ENCODE measurements at places on chromosomes 6 and 20.

DNA sequence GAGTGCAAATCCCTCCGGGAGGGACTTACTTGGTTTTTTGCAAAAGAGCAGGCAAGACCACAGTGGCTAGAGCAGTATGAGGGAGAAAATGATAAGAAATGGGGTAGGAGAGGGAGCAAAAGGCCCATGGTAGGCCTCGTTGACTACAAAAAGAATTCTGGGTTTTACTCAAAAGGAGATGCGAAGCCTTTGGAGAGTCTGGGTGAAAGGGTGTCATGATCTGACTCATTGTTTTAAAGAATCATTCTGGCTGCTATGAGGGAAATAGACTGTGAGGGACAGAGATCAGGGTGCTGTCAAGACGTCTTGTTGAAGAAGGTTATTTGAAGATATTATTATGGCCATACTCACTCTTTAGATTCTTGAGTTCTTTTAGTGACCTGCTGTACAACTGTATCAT, 13.0 kb downstream of the TBC1D32 start:
- no peak for DNase-seq

- no peak for DNase-seq
Measured at GRCh38 chr6:46882645-46883044, 39.1 kb downstream of the ADGRF5 start.

- DNase-seq = no peak
Measured at GRCh38 chr20:10622657-10623418, 51.0 kb downstream of the JAG1 start.

DNA sequence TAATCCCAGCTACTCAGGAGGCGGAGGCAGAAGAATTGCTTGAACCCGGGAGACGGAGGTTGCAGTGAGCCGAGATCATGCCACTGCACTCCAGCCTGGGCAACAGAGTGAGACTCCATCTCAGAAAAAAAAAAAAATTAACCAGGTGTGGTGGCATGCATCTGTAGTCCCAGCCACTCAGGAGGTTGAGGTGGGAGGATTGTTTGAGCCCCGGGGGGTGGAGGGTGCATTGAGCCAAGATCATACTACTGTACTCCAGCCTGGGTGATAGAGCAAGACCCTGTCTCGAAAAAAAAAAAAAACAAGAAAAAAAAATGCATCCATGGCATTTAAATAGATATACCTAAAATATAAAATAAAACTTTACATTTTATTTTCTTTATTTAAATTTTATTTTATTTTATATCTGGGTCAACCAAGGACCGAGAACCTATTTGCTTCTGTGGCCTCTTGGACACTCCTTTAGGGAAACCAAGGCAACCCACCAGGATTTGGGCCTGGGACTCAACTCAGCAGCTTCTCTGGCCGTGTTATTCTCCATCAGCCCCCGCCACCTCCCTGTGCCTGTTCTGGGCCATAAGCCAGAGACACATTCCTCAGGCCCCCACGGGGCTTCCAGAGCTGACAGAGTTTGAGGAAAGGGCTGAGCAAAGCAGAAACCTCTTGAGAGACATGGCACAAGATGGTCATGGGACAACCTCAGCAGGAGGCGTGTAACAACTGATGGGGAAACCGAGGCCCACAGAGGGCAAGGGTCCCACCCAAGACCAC, 6.2 kb downstream of the SNTA1 start:
- DNase-seq = no peak

GRCh38 chr20:63697357-63697867, 960 bp downstream of the TNFRSF6B start:
- no peak for DNase-seq

DNA sequence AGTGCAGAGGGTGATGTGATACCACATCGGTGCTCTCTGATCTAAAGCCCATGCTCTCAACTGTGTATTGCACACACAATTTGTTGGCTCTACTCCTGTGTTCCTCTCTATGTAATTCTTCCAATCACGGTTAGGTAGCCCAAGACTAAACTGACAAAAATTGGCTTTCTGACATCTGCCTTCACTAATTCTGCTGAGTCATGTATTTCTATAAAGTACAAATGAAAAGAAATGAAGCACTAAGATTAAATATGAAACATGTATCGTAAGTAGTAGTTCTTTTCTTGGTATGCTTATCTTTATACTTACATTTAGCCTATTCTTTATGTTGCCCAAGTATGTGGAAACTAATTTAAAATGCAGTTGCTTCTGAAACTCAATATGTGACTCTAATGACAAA, 7.7 kb upstream of the MLIP start:
- no peak for DNase-seq

DNA sequence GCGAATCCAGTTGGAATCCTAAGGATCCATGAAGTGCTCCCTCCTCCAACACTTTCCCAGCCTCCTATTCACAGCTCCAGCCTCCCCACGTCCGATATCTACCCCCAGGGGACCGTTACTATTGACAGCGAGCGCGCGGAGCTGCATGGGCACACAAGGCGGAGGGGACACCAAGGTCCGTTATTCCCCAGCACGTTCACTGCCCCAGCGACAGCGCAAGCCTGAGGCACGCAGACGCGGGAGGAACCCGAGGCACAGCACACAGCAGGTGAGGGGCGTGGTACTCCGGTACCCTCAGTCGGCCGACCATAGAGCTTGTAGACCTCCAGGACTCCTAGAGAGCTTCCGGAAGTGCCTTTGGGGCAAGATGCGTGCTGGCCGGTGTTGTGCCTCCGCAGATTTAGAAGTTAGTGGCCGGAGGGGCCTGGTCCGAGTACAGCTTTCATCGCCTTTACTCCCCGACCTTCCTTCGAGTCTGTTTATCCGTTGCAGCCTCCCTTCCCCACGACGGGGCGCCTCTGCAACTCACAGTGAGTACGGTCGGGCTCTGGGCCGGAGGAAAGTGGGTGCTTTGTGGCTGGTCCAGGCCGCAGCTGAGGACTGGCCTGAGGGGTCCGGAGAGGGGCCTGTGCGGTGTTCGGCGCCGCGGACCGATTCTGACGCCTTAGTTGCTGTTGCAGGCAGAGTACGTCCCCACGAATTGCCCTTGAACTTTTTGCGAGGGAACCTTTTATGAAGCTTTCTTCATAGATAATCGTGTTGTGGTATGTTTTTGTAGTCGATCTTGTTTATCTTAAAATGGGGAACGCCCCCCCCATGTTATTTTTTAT, at the start of gene ZKSCAN8:
TSS of gene ZKSCAN8 (plus strand) at position 384 of the 830 bp plus-strand sequence. CDS start 6,525 bp downstream, outside the sequence.
- DNase-seq = peak; percentile 73

- no peak for DNase-seq
Measured at GRCh38 chr20:59468831-59469230, 135.5 kb upstream of the PHACTR3 start.

DNA sequence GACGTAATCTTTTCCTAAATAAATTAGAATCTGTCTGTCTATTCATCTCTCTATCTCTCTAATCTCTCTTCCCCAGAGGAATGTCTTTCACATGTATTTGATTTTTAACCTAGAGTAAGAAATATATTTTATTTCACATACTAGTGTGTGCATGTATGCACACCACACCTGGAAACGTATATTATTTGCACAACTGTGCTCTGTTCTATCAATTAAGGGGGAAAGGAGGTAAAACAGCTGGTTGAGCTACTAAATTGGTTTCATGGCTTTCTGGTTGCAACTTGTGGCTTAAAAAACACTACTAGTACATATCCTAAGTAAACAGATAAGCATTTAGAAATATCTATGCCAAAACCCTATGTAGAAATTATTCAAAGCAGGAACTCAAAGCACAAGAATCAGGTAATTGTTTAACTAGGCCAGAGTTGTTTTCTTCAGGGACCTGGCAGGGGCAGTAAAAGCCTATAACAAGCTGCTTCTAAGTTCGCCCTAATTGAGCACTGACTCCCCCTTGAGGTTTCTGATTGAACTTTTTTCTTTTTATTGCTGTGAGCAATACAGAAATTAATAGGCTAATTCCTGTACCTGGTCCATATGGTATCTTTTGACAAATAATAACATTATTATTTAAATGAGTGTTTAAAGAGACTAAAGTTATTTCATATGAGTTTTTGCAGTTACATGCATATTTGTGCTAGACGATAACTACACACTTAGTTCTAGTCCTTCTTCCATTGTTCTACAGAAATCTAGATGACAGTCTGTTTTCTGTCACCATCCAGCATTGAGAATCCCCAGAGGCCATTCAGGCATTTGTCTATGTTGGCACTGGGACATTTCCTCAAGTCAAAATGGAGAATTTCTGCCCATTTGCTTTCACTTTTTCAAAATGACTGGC, 88.6 kb downstream of the MCHR2 start:
- peak; percentile 76 for DNase-seq

DNA sequence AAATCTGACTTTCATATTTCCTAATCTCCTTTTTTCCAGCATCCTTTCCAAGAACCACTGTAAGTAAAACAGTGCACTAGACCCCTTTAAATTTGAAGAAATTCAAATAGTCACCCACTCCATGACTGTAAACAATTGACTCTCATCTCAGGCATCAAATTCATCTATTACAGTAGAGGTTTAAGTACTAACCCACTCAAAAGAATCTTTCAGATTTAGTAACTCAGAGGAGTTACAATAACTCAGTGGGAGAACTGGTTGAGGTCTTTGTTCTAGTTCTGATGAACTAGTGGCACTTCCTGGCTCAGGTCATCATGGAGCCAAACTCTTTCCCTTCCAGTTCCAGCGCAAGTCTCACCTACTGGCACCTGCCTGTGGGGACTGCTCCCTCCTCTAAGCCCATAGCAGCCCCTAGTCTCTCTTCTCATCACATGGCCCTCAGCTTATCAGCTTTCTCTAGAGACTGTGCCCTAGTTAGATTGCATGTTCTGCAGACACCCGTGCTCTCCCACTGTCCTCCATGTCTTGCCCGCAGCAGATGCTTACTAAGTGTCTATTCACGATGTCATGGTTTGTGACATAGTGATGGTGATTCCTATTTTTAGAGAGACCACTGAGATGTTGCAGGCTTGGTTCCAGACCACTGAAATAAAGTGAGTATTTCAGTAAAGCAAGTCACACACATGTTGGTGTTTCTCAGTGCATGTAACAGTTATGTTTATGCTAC, 196.2 kb downstream of the TBC1D7 start:
- no peak for DNase-seq

GRCh38 chr6:88840796-88841539, 122.5 kb downstream of the RNGTT start:
- DNase-seq = no peak

GRCh38 chr6:40907198-40907701, 131.8 kb downstream of the UNC5CL start:
- DNase-seq = no peak

DNA sequence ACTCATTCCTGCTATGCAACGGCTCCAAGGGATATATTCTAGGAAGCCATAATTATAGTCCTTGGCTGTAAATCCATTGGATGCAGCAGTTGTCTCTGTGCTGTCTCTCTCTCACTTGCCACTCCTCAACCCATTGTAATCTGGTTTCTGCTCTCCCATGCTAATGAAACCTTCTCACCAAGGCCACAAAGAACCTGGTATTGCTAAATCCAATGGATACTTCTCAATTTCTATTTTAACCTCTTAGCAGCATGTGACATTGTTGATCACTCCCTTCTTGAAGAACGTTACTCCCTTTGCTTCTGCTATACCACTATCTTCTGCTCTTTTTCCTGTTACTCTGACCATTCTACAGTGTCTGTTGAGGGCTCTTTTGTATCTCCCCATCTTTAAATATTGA, 39.8 kb upstream of the GCLC start:
- no peak for DNase-seq

DNA sequence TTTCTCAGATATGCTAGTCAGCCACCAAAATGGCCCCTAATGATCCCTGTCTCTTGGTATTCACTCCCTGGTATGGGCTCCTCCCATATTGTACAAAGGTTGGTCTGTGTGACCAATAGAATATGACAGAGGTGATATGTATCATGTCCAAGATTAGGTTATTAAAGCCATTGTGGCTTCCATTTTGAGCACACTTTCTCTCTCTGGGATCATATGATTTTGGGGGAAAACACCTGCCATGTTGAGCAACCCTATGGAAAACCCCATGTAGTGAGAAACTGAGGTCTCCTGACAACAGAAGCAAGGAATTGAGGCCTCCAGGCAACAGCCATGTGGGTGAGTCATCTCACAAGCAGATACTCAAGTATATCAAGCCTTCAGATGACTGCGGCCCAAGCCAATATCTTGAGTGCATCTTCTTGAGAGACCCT, 7.1 kb upstream of the ZNF318 start:
- no peak for DNase-seq

- no peak for DNase-seq
Measured at GRCh38 chr20:32052090-32052777, at the start of gene HCK. Gene HCK (plus strand): TSS chr20:32052242.

Data from NCI-H1048 (cell line).